Pancreas (tissue), 10 donors: ENCODE measurements at places on chromosomes 5 and 9. TPM values are rescaled to one million over a fixed set of nuclear protein-coding genes. Genes with fewer than 3 reads are reported as not detected.
A peak's percentile ranks its signal among the peaks of the same experiment; 100 is the strongest.

HSPB3 gene
- total RNA-seq, result not detected

- H3K27ac ChIP-seq, result no peak overlapping the region
- peak; percentile 29 for DNase-seq
- H3K27me3 ChIP-seq, result no peaks in the 10 kb centered on the region
- H3K4me3 ChIP-seq, result no peak overlapping the region
- peaks cover 12% of the 10 kb centered on the region for H3K4me1 ChIP-seq
Measured at GRCh38 chr5:132437604-132438266, 52.8 kb downstream of the IRF1 start.

DNA sequence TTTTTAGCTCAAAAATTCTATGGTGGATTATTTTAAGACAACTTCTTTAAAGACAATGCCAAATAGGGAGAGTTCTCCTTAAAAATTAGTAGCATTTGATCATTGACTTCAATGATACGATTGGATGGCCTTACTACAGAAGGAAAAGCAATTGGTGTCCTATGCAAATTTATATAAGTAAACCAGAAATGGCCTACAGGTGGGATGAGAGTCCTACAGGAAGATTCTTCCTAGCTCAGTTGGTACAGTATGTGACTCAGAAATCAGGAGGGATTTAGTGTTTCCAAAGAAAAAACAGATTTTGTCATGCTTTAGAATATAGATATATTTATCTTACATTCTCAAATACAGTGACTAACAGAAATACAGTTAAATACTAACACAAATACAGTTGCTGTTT, 6.5 kb downstream of the ANKRA2 start:
- no peak overlapping the region for H3K27ac ChIP-seq
- no peak overlapping the region for H3K4me3 ChIP-seq
- H3K36me3 ChIP-seq, result peaks cover 19% of the 10 kb centered on the region
- no peaks in the 10 kb centered on the region for H3K27me3 ChIP-seq
- H3K4me1 ChIP-seq, result peaks cover 8% of the 10 kb centered on the region

SHOC1 gene
- 0.08 TPM for total RNA-seq

PLAC8L1 gene
- 0.69 TPM for total RNA-seq

FOXD4L4 gene
- 0.13 TPM for total RNA-seq

ZFP2 gene
- 2.5 TPM for total RNA-seq

EIF4E1B gene
- not detected for total RNA-seq

DBH gene
- total RNA-seq, result not detected

DNA sequence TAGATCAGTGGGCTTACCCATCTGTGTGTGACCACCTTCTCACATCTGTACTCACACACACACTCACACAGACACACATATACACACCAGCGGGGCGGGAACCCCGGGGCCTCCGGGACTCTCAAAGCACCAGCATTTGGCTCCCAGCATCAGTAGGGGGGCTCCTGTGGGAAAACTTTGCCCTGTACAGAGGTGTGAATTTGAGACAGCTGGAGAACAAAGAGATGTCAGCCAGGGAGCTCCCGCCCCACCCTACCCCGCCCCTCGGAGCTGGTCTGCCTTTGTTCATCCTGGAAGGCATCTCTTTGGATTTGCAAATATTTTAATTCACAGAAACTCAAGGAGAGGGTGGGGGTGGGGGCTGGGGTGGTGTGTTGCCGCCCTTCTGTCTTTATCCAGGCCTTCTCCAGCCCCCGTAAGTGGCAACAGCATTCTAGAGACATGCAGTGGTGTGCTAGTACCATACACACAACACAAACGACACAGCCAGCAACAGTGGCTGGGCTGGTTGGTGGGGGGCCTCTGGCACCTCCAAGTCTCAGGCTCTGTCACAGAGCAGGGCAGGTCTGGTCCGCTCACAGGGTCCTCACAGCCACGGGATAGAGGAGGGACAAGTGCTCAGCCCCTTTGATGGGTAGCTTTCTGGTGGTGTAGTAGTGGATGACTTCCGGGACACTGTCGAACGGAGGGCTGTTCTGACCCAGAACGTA, 15.5 kb upstream of the SLC25A51 start:
- no peak overlapping the region for H3K4me3 ChIP-seq
- no peaks in the 10 kb centered on the region for H3K36me3 ChIP-seq
- no peak overlapping the region for H3K27ac ChIP-seq
- H3K4me1 ChIP-seq, result peaks cover 12% of the 10 kb centered on the region

NR4A3 gene
- 1.0 TPM for total RNA-seq

DNA sequence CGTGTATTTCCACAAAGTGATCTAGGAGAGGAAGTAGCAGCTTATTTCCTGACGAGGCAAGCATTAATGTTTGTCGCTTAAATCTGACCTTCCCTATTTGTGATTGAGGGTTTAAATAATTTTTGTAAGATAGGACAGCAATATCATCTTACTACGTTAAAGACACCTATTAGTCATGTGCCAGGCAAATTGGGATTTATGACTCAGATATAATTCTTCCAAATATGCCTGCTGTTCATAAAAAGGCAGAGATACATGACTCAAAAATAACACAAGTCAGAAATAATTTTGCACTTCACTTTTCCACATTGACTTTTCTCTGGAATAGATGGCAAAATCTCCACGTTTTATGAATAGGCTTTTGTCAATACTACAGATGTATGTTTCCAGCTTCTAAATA, 43.0 kb upstream of the CDH12 start:
- no peaks in the 10 kb centered on the region for H3K36me3 ChIP-seq
- no peak overlapping the region for H3K27ac ChIP-seq
- H3K4me1 ChIP-seq, result no peaks in the 10 kb centered on the region
- H3K27me3 ChIP-seq, result no peaks in the 10 kb centered on the region

DNA sequence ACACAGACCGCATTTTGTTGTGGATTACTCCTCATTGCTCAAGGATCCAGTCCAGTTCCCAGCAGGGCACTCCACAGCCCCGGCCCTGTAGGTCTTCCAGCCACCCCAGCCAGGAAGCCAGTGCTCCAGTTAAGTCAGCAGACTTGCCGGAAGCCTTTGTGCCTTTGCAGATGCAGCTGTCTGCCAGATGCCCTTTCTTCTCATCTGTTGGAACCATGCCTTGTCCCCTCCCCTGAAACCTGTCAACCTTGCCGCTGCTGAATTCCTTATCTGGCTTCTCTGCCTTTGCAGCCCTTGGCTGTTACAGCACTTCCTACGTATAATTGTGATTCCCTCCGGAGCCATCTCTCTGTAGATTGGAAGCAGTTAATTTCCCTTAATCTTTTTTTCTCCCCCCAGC, 28.4 kb downstream of the PSAT1 start:
- no peak overlapping the region for H3K4me3 ChIP-seq
- peak; percentile 75 for DNase-seq
- H3K4me1 ChIP-seq, result no peaks in the 10 kb centered on the region
- H3K27ac ChIP-seq, result no peak overlapping the region

ENHO gene
- 0.24 TPM for total RNA-seq
